Osteocyte (in vitro differentiated cells): ENCODE measurements at places on chromosomes 2 and 18. TPM values are rescaled to one million over a fixed set of nuclear protein-coding genes. Genes with fewer than 3 reads are reported as not detected.

The PLGLB2 gene
- total RNA-seq = 5.9 and 7.0 TPM in 2 replicates

DNA sequence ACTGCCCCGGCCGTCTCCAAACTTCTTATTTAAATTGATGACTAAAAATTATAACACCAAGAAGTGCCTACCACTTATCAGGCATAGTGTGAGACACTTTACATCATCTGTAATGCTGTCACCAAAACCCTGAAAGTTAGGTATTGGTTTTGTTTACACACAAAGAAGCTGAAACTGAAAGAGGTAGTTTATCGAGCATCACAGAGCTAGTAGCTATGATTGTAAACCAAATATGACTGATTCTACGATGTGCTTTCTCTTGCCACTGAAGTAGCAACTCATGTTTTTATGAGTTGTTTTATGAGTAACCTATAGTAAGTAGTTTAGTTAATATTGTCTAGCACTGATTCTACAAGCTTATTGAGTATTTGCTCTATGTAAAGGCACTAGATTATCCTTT, 31.5 kb downstream of the DYNC1I2 start:
- peaks cover 36% of the 10 kb centered on the region for H3K36me3 ChIP-seq
- H3K4me3 ChIP-seq = no peak overlapping the region
- DNase-seq = no peak
- no peak overlapping the region for H3K27ac ChIP-seq

DNA sequence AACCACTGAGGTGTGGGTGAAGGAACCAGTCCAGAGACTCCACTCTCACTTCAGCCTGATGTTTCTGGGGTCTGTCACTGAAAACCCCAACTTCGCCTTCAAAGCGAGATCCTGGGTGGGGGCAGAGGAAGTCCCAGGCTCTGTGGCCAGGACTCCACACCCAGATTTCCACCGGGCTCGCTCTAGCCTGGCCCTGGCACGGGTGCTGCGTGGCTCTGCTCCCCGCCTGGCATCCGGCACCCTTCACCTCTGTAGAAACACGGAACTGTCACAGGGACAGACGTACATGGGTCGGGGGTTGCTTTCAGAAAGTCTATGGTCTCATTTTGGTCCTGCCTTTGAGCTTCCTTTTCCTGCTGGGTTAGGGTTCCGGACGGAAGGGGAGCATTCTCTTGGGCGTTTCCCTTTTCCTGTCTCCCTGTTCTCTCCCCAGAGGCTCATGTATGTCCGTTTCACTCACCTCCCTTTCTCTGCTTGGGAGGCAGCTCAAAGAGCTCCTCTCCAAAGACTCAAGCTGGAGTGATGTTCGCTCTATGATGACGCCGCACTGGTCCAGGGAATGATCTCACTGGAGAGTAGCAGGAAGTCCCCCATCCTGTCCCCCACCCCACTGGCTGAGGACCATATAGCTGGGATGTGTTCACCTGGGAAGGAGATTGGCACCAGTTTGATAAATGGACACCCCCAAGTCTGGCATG, 41.5 kb downstream of the ODC1 start:
- no peaks in the 10 kb centered on the region for H3K36me3 ChIP-seq
- peak overlapping the region; percentile 36 for H3K27ac ChIP-seq
- H3K4me1 ChIP-seq = peaks cover 69% of the 10 kb centered on the region
- DNase-seq = no peak
- no peaks in the 10 kb centered on the region for H3K27me3 ChIP-seq

GRCh38 chr2:147223119-147223518, 621.7 kb upstream of the ACVR2A start:
- H3K27ac ChIP-seq = no peak overlapping the region
- H3K4me1 ChIP-seq = no peaks in the 10 kb centered on the region
- no peaks in the 10 kb centered on the region for H3K36me3 ChIP-seq
- DNase-seq = no peak

GRCh38 chr2:201118121-201118960, 2.4 kb downstream of the CFLAR start:
- peak overlapping the region; percentile 98 for H3K27ac ChIP-seq
- H3K4me3 ChIP-seq = peak overlapping the region; percentile 89
- DNase-seq = peak; percentile 89
